Hepatocyte (in vitro differentiated cells): ENCODE measurements at places on chromosomes 6 and 20. TPM values are rescaled to one million over a fixed set of nuclear protein-coding genes. Genes with fewer than 3 reads are reported as not detected.

The XKR7 gene
- total RNA-seq = 0.12 and 0.37 TPM in 2 replicates

- H3K27me3 ChIP-seq = no peaks in the 10 kb centered on the region
- no peaks in the 10 kb centered on the region for H3K4me1 ChIP-seq
- no peak for DNase-seq
These were observed 99.2 kb downstream of the MYLK4 start for GRCh38 chr6:2651536-2651935.

The SPATS1 gene
- total RNA-seq = not detected in 2 replicates

DNA sequence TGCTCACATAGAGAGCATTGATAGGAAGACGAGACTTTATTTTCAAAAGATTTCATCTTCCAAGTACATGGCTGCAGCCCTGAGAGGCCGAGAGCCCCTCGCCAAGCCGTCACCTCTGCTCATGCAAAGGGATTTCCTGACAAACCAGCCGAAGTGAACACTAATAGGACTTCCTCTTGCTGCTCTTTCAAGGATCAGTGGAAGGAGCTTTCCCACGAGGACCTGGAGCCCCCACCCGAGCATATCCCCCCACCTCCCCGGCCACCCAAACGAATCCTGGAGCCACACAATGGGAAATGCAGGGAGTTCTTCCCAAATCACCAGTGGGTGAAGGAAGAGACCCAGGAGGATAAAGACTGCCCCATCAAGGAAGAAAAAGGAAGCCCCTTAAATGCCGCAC lies 69.3 kb downstream of the PTPN1 start:
- H3K27me3 ChIP-seq = no peaks in the 10 kb centered on the region
- H3K36me3 ChIP-seq = peaks cover 4% of the 10 kb centered on the region
- DNase-seq = no peak
- no peaks in the 10 kb centered on the region for H3K4me1 ChIP-seq
- H3K27ac ChIP-seq = no peak overlapping the region

- H3K4me3 ChIP-seq = no peak overlapping the region
- peaks cover 11% of the 10 kb centered on the region for H3K4me1 ChIP-seq
- H3K27ac ChIP-seq = no peak overlapping the region
- H3K27me3 ChIP-seq = no peaks in the 10 kb centered on the region
- H3K36me3 ChIP-seq = no peaks in the 10 kb centered on the region
These were observed 222.6 kb downstream of the ZMYND8 start for GRCh38 chr20:47133809-47134456.

- peak overlapping the region; percentile 41 for H3K4me3 ChIP-seq
- H3K36me3 ChIP-seq = peaks cover 3% of the 10 kb centered on the region
- peak overlapping the region; percentile 31 for H3K27ac ChIP-seq
- DNase-seq = peak; percentile 40
These were observed 1.1 kb downstream of the SLC22A23 start for GRCh38 chr6:3455569-3456394.
